ENCODE measurements at places on chromosomes 5 and 9.

DNA sequence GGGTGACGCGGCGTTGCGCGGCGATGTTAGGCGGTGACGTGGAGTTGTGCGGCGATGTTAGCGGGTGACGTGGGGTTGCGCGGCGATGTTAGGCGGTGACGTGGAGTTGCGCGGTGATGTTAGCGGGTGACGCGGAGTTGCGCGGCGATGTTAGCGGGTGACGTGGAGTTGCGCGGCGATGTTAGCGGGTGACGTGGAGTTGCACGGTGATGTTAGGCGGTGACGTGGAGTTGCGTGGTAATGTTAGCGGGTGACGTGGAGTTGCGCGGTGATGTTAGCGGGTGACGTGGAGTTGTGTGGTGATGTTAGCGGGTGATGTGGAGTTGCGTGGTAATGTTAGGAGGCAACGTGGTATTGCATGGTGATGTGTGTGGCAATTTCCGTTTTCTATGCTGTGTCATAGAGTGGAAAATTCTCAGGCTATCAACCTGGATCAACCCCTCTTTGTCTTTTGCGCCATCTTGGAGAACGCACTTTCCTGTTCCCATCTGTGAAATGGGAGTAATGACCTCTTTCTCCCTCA, 76.0 kb downstream of the ANKRD33B start:
- DNase-seq = no peak

DNA sequence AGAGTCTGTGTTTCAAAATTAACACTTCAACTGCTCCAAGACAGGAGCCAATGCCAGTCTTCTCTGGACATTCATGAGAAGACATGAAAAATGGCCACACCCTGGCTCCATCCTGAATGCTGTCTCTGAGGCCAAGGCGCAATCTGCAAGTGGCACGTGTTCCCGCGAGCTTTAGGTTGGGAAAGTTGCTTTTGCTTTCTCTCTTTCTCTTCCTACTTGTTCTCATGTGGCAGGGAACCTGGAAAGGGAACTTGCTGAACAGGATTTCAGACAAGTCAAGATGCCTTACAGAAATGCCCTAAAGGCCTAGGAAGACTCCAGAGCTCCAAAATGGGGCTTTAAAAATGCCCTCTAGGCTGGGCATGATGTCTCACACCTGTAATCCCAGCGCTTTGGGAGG, 91.9 kb upstream of the OTULINL start:
- no peak for DNase-seq

GRCh38 chr9:83935276-83935935, 14.2 kb upstream of the KIF27 start:
- no peak for DNase-seq

- DNase-seq = no peak
Measured at GRCh38 chr5:54835647-54836046, 149.7 kb downstream of the ESM1 start.

DNA sequence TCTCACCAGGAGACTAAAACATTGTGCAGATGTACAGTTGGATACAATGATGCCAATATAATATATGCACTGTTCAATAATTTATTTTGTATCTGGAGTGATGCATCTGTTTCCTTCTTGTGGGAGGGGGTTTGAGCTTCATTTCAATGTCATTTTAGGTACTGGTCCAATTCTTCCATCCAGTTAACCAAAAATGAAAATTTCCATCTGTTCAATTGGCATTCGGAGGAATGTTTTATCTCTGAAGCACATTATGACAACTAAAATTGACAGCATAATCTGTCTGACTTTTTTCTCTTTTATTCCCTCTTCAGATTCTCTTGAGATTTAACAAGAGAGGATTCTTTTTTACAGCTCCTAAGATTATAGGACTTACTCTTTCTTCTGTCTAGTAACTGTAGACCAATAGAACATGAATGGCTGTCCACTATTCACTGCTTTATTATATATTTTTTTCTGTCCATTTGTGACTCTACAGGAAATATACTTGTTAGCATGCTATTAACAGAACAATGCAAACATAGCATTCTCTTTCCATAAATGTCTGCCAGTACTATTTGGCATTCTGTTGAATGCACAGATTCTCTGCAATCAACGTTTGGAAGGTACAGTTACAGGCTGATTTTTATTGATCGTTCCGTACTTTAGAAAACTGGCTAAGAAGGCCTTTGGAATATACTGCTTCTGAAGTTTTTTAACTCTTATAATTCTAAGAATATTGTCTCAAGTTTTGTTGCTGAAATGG, 57.8 kb downstream of the NDUFAF2 start:
- DNase-seq = no peak

GRCh38 chr9:78680196-78680595, 383.3 kb downstream of the PSAT1 start:
- DNase-seq = no peak

DNA sequence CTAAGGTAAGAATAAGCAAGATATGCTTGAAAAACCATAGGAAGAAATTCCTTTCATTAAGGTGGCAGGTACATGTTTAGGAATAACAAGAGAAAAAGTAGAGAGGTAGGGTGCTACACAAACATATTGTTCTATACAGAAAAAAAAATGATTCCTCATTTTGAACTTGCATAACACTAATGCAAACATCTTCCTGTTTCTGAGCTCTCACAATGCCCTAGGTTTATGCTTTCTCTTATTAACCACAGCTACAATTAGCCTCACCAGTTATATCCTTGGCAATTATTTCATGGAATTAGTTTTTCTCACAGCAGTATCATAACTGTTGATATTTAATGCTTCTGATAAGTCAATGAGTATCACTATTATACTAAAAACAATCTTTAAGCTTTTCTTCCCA, 20.7 kb downstream of the CEMIP2 start:
- DNase-seq = no peak

- DNase-seq = no peak
Measured at GRCh38 chr5:155897761-155898160, 429.2 kb upstream of the SGCD start.

- no peak for DNase-seq
Measured at GRCh38 chr5:82158755-82159413, 119.3 kb downstream of the RPS23 start.

DNA sequence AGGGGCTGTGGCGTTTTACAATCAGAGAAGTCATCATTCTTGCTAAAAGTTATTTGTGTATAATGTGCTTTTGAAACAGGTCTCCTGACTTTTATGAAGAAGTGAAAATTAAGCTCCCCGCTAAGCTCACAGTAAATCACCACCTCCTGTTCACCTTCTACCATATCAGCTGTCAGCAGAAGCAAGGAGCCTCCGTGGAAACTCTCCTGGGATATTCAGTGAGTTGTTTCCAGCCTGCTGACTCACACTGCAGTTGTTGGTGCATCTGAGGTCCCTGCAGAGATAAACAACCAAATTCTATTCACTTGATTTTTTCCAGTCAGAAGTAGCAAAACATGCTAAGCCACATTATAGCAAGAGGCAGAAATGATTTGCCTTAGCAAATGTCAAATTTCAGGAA, 156.7 kb downstream of the DOCK8 start:
- DNase-seq = no peak

GRCh38 chr9:120386390-120387131, 193.4 kb downstream of the CDK5RAP2 start:
- DNase-seq = no peak

DNA sequence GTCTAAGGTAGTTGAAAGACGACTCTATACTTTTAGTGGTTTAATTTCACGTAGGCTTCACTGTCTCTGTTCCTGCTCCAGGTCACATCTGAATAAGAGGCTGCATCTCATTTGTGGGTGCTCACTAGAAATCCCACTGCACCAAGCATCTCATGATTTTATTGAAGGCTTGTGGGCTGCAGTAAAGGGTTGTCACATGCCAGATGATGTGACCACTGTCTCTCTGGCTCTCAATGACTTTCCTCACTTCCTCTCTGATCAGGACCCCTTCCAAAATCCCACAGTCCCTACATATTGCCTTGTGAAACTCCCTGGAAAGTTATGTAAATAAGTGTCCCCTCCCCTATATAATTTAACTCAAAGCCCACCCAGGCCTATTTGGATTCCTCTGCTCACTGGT, 8.9 kb upstream of the ZCCHC10 start:
- no peak for DNase-seq

DNA sequence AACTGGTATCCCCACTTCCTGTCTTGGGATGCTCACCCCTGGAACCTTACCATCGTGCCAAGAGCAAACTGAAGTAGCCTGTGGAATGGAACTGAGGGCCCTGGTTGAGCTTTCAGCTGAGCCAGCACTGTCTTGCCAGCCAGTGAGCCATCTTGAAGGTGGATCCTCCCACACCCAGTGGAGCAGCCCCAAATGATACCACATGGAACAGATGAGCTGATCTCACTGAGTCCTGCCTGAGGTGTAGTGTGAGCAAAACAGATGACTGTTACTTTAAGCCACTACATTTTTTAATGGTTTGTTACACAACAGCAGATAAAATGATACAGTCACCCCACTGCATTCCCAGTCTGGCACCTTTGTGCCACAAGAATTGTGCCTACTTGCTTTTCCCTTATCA, 2.2 kb upstream of the PCYOX1L start:
- no peak for DNase-seq

DNA sequence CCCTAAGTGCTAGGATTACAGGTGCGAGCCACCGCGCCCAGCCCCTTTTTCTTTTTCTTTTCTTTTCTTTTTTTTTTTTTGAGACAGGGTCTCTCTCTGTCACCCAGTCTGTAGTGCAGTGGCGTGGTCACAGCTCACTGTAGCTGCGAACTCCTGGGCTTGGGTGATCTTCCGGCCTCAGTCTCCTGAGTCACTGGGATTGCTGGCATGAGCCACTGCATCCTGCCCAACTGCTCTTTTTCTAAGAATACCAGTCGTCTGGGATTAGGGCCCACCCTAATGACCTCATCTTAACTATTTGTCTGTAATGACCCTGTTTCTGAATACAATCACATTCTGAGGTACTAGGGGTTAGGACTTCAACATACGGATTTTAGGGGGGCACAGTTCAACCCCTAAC, 34.1 kb upstream of the NANS start:
- DNase-seq = no peak

DNA sequence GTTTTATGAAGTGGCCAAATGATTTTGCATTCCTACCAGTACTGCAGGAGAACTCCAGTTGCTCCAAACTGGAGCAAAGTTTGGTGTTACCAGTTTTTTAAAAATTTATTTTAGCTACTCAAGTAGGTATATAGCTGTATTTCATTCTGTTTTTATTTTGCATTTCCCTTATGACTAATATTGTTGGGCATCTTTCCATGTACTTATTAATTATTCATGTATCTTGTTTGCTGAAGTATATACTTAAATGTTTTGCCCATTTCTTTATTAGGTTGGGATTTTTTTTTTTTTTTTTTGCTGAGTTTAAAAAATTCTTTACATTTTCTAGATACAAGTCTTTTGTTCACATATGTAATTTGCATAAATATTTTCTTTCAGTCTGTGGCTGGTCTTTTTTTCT, 386.6 kb upstream of the DAB2 start:
- no peak for DNase-seq

DNA sequence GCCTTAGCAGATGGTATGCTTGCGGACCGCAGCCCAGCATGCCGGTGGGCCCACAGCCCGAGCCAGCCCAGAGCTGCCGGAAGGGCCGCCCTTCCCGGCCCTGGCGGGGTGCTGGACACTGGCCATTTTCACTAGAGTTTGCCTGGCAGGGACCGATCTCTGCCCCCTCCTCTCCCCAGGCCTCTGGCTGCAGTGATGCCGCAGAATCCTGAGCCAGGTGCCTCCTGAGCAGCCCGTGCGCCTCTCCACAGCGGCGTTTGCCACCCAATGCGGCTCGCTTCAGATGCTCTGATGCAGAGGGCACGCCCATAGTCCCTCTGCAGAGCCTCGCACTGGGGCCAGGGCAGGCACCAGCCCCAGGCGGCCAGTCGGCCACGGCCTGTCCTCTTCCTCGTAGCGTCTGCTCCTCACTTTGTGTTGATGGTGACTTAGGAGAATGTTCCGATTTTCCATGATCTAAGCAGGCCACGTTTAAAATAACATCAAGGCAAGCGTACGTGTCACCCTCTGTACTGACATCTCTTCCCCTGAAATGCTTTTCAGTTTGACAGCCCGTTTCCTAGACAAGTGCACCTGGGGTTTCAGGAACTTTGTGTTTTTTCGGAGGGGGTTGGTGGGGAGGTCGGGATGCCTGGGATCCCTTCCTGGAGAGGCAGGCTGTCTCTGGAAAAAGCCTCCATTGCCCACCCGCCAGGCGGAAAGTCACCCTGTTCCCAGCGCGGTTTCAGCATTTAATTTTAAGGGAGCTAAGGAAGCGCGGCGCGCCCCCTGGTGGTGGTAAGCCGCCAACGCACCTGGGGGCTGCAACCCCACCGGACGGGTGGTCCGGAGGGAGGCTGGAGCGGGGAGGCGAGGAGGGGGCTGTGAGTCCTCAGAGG, 29.8 kb upstream of the HMCN2 start:
- DNase-seq = peak; percentile 46

- DNase-seq = no peak
Measured at GRCh38 chr5:155772009-155772662, 554.8 kb upstream of the SGCD start.

- DNase-seq = no peak
Measured at GRCh38 chr9:3337515-3338225, 188.1 kb downstream of the RFX3 start.

DNA sequence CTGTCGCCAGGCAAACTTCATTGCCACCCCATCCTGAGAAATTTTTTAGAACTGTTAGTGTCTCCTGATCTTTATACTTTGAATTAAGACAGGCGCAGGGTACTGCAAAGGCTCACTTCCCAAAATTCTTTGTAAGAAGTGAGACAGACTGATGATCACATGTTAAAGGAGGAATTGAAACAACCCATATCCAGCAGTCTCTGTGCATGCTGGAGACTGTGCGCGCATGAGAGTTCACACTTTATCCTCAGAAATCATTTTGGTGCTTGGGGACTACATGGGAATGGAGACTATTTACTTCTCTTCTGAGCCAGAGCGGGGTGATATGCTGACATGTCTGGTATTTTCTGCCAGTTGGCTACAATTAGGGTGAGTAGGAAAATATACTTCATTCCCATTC, 91.2 kb downstream of the ZNF474 start:
- no peak for DNase-seq

DNA sequence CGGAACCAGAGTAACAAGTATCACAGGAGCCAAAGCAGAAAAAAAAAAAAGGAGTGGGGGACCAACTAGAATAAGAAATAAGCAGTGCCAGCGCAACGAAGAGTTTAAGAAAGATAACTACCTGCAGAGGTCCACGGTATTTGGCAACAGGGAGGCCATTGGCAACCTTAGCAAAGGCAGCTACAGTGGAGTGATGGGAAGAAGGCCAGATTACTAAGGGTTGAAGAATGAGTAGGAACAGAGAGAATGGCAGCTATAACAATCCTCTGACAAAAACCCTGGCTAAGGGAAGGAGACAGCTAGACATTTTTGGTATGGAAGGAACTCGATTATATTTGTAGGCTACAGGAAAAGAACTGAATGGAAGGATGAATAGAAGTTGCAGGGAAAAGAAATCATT, 93.4 kb upstream of the DMAC1 start:
- DNase-seq = no peak
